Stimulated activated CD8-positive, alpha-beta memory T cell treated with anti-CD3 and anti-CD28 coated beads, Interleukin-12 subunit alpha, Interleukin-12 subunit beta, amount 100 ng/mL, for 4 hours (primary cell): ENCODE measurements at places on chromosomes 1 and 21.

DNA sequence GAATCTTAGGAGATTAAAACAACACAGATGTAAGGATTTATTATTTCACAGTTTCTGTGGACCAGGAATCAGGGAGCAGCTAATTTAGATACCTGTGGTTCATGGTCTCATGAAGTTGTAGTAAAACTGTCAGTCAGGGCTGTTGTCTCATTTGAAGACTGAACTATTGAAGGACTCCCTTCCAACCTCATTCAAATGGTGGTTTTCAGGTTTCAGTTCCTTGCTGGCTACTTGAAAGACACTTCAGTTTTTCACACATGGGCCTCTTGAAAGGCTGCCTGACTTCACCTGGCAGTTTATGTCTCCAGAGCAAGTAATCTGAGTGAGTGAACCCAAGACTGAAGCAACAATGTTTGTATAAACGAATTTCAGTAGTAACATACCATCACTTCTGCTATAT is 915.9 kb downstream of the PLA2G4A start:
- DNase-seq: no peak

- DNase-seq: no peak
Observed at GRCh38 chr1:93828367-93828755, 50.6 kb downstream of the DNTTIP2 start.

- DNase-seq: no peak
Observed at GRCh38 chr1:154263465-154264332, 8.7 kb upstream of the HAX1 start.

DNA sequence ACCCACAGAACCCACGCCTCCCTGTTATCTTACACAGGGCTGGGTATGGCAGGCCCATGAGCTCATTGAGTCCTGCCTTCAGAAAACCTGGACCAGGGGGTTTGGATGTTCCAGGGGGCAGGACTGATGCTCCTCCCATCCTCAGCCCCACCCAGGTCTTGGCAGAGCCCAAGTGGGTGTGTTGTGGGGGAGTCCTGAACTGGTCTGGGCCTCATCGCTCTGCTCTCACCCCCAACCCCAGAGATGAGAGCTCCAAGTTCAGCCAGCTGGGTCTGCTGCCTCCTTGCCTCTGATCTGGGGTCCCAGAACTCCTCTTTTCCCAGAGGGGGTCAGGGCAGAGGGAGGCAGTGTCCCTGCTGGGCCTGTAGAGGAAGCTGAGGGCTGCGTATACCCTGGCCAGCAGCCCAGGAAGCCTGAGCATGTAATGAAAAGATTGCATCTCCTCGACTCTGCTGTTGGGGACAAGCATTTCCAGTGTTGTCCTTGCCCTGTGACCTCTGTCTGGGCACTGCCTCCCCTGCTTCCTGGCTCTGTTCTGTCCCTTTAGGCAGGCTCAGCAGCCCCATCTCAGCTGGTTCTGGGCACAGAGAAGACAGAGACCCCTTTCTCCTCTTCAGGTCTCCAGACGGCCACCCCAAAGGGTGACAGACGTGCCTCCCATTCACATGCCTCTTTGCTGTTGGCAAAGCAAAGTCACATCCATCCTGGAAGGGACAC is 54.7 kb upstream of the EPS8L3 start:
- DNase-seq: no peak

- DNase-seq: no peak
Observed at GRCh38 chr1:2529784-2530512, at the start of gene HES5. Gene HES5, minus strand, starts transcription at chr1:2530263. Its CDS starts 99 bp downstream, at chr1:2530164.

- DNase-seq: no peak
Observed at GRCh38 chr1:51627672-51628071, 10.8 kb downstream of the OSBPL9 start.

DNA sequence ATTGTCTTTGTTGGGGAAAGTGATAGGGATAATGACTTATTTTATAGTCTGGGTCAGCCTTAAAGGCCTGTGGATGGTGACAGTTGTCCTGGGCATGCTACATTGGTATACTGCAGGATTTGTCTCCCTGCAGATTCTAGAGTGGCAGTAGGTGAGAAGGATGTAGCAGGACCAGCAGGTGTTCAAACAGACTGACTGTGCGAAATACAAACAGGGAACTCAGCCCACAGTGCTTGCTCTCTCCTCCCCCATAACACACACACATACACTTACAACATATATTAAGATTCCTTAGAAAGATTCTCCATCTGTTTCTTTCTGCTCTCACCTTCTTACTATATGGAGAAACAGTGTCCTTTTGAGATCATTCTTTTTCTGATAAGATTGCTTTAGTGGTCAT is 6.9 kb downstream of the PDE4B start:
- no peak for DNase-seq

- no peak for DNase-seq
Observed at GRCh38 chr1:184773762-184774320, 19.2 kb upstream of the EDEM3 start.

DNA sequence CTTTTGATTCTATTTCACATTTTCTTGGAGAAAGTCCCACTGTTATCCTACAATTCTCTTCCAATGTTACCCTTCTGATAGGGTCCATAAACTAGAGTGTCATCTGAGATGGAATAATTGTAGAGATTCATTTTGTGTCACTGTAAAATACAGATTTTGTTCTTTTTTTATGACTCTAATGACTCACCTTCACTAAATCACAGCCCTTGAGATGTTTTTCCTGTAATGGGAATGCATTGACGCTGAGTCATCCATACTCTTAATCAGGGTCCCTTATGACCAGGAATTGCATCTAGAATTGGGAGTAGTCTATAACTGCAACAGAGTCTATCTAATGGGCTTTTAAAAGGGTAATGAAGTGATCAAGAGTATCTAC is 315.5 kb downstream of the TGFB2 start:
- DNase-seq: no peak

GRCh38 chr1:218339267-218339831 is 5.8 kb upstream of the TGFB2 start:
- DNase-seq: no peak

DNA sequence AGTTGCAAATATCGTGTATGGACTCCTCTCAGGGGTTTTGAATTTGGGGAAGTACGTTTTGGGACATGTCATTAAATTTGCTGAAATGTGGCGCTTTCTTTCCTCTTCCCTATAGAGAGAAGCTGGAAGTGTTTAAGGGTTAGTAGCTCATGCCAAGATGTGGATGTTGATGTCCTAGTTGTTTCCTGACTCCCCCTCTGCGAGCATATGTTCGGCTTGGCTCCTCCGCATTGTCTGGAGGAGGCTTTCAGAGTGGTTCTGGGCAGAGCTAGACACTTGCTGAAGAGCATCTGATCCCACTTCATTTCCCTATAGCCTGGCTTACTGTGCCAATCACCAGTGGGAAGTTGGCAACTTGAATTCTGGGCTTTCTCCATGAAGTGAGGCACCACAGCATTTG is 347.4 kb upstream of the B3GALT2 start:
- DNase-seq: no peak

GRCh38 chr1:152398812-152399698 is 15.0 kb downstream of the CRNN start:
- DNase-seq: no peak

DNA sequence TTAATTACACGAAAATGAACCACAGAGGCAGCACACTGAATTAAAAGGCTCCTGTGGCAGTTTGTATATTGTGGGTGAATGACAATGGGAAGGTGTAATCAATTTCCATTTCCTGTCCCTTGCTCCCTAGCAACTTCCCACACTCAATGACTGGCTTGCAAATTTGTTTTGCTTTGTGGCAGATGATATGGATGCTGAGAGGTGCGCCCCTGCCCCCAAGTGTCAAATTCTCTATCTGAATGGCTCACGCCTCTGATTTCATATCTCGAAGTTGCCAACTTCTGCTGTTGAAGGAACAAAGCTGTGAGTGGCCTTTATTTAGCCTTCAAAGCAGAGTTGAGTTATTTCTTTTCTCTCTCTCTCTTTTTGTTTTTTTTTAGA is 86.0 kb downstream of the FOXD2 start:
- no peak for DNase-seq

- no peak for DNase-seq
Observed at GRCh38 chr21:44907966-44908895, 12.5 kb downstream of the ITGB2 start.

DNA sequence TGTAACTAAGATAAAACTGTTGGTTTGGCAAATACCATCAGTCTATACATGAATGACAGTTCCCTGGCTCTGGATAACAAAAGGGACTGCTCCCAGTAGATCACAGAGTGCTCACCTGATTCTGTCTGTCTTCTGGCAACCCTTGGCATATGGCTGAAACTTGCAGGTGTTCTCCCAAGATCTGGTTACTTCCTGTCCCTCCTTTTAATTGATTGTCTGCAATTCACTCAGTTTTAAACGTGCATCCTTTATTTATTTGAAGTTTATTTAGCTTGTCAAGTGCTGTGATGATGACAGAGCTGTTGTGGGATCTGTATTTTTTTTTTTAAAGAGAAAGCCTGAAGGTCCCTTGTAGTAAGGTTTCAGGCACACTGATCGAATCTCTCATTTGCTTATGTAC is 3.4 kb downstream of the KCNA3 start:
- DNase-seq: no peak

DNA sequence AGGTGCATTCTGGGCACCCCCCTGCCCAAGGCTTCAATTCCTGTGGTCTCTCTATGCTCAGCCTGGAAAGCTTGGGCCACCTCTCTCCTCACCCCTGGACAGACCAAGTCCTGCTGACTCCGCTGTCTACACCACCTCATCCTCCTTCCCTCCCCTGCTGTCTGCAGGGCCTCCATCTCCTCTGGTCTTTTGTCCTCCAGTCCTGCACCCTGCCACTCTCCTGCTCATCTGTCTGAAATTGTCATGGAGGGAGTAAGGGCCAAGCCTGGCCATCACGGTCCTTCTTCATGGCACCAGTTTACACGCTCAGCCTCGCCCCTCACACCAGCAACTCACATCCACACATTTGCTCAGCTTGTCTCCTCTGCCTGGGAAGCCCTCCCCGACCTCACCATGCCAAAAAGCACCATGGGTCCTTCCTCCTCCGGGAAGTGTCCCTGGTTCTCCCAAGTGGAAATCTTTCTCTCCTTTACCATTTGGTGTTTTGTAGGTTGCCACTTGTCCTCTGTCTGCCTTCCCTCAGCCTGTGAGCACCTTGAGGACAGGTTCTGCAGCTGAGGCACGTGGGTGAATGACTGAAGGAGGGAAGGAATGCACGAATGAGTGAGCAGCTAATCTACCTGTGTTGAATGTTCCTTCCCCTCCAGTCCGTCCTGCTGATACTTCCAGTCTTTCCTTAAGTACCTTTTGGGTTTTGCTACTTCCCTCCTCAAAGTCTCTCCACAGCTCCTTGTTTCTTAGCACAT is 2.1 kb upstream of the SLC2A1 start:
- no peak for DNase-seq

DNA sequence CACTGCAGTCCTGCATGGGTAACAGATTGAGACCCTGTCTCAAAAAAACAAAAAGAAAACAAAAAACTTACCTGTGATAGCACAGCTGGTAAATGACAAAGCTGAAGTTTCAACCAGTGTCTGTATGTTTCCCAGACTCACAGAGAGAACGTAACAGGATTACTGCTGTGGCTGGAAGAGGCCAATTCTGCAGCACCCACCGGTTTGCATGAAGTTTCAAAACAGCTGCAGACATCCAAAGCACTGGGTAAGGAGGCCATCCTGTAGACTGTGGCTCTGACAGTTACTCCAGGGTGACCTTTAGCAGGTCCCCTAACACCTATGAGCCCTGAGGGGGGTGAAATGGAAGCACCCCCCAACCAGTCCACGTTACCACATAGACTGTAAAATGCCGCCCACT is 7.5 kb downstream of the ID3 start:
- no peak for DNase-seq

- no peak for DNase-seq
Observed at GRCh38 chr1:21267191-21268077, 22.8 kb downstream of the ECE1 start.
